ENCODE measurements at places on chromosomes 16 and 17.
A peak's percentile ranks its signal among the peaks of the same experiment; 100 is the strongest.

- DNase-seq = no peak
Measured at GRCh38 chr16:49455181-49455990, 81.8 kb downstream of the C16orf78 start.

- DNase-seq = no peak
Measured at GRCh38 chr16:89256651-89257254, 39.2 kb downstream of the ZNF778 start.

GRCh38 chr17:52383493-52384100, 225.1 kb upstream of the CA10 start:
- DNase-seq = no peak

- no peak for DNase-seq
Measured at GRCh38 chr17:8944748-8945147, 20.8 kb downstream of the PIK3R5 start.

DNA sequence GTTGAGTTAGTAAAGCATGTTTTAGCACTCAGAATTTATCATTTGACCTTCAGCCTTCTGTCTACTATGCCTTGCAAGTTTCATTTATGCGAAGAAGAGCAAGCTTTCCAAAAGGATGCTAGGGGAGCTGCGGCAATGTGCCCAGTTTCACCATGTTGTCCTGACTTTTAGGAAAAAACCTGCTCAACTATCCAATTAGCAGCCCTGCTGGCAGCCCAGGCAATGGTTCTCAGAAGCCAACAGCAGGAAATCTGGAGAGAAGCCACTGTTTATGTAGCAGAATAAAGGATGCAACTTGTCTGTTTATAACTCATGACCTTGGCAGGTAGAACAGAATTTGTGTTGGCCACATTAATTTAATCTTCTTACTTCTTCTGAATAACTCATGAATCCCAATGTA, 230.8 kb downstream of the ABCC12 start:
- DNase-seq = no peak

- DNase-seq = no peak
Measured at GRCh38 chr16:73253922-73254480, 206.1 kb upstream of the ZFHX3 start.

GRCh38 chr17:42548070-42548837, 4.5 kb upstream of the HSD17B1 start:
- no peak for DNase-seq

DNA sequence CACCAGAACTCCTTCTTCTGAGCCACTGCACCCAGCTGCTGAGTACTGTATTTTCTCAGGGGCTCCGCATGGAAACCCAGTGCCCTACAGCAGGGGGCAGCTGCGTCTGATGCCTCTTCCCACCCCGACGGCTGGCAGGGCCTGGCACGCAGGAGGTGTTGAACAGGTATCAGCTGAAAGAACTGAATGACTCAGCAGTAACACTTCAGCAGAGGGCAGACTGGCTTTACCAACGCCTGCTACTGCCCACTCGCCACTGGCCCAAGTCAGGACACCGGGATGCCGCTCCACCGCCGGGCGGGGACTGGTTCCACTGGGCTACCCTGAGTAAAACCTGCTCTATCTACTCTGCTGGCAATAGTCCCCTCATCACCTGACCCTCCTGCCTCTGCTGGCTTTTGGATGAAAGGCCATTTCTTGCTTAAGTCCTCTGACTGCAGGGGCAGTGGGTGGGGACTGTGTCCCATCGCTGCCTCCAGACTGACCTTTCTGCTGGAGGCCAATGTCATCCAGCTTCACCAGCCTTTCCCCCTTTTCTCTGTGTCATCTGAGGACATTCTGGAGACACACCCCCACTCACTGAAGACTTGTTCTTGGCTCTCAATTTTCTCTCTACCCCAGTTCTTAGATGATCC, 100.4 kb upstream of the FA2H start:
- DNase-seq = no peak

GRCh38 chr16:89565506-89566372, 5.3 kb downstream of the RPL13 start:
- no peak for DNase-seq

- no peak for DNase-seq
Measured at GRCh38 chr17:39702901-39703893, 3.3 kb downstream of the ERBB2 start.

- no peak for DNase-seq
Measured at GRCh38 chr16:78368121-78369102, 269.0 kb downstream of the WWOX start.

GRCh38 chr17:38917259-38917658, 8.2 kb upstream of the LASP1NB start:
- DNase-seq = no peak

DNA sequence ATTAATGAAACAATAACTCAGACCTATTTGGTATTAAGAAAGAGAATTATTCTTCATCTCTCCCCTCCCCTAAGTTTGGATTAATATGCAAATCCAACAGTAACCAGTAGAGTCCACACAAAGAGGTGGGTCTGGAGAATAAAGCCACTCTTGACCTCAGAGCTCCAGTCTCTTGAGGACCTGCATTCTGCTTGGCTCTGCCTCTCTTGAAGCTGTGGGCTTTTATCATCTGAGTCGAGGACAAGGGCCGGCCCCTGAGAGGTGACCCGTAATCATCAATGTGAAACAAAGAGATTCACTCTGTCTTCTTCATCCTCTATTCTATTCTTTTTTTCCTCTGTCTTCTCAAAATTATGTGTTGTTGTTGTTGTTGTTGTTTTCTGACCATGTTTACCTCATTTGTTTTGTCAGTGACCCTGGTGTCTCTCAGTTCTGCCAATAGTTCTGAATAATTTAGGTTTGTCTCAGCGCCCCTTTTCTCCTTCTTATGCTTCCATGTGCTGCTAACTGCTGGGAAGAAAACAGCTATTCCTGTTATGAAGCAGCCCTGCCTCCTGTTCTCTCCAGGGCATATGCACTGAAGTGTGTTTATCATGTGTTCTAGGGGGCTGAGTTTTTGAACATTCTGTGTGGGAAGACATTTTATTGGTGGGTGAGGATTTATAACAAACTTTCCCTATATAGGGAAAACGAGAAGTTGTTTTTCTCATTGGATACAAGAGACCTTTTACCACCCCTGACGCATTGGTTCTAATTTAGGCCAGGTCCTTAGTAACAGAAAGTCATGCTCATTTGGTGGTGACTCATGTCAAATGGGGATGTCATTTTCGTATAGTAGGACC, 135.8 kb downstream of the TRIM37 start:
- peak; percentile 22 for DNase-seq

- DNase-seq = no peak
Measured at GRCh38 chr17:15479703-15480102, 12.3 kb upstream of the CDRT4 start.
